ENCODE measurements at places on chromosomes 7 and 10. TPM values are rescaled to one million over a fixed set of nuclear protein-coding genes. Genes with fewer than 3 reads are reported as not detected.

CRTAC1 gene
- total RNA-seq: not detected

FOXK1 gene
- total RNA-seq: 45.5 TPM

DNA sequence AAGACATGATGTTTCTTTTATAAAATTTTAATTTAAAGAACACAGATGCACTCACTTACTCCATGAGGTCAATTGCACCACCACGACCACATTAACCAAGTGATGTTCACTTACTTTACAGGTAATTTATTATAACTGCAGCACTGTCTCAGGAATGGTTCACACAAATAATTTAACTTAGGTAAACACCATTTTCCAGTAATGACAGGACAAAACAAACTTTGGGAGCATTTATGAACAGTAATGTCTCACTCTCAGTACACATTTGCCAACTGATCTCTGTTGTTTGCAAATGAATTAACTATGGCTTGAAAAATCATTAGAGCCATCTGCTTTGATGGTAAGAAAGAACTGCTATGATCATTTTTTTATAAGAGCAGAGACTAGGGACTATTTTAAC is 150.4 kb downstream of the ETV1 start:
- DNase-seq: no peak

GRCh38 chr7:25840209-25840792 is 311.7 kb upstream of the NFE2L3 start:
- no peak for DNase-seq

MEIG1 gene
- not detected for total RNA-seq

EN2 gene
- not detected for total RNA-seq

GRCh38 chr7:42345478-42346299 is 108.7 kb upstream of the GLI3 start:
- DNase-seq: no peak

ELFN1 gene
- 0.45 TPM for total RNA-seq

GRCh38 chr7:34451923-34452322 is 206.1 kb upstream of the NPSR1 start:
- DNase-seq: no peak

DNA sequence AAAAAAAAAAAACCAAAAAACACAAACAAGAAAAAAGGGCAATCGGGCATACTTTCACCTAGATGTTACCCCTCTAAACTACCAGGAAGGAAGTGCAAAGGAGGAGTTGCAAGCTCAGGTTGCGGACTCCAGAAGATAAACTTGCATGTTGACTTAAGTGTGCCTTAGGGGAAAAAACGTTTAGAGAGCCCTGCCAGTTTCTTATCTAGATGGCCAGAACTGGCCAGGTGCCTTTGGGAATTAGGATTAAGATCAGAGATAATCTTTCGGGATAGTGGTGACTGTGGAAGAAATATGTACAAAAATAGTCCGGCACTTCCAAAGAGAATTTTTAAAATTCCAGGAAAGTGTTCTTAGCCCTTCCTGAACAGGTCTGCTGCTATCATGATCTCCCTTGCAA is 17.6 kb downstream of the EVX1 start:
- DNase-seq: no peak

CLRN3 gene
- not detected for total RNA-seq

Data from K562 (cell line).